ENCODE measurements at places on chromosomes 4 and X. TPM values are rescaled to one million over a fixed set of nuclear protein-coding genes. Genes with fewer than 3 reads are reported as not detected.
A peak's percentile ranks its signal among the peaks of the same experiment; 100 is the strongest.

Gene GPR143
- not detected for total RNA-seq

Gene VCX
- not detected for total RNA-seq

Gene BRS3
- not detected for total RNA-seq

Gene NKAP
- 8.3 TPM for total RNA-seq

Gene ADAMTS3
- 0.94 TPM for total RNA-seq

Gene PRRG3
- total RNA-seq = not detected

Gene GPR82
- total RNA-seq = not detected

Gene TEX11
- not detected for total RNA-seq

Gene VCX3A
- 0.63 TPM for total RNA-seq

Gene PPP1R3F
- 9.2 TPM for total RNA-seq

Gene HSPA4L
- total RNA-seq = 2.5 TPM

Gene KANTR
- 13.7 TPM for total RNA-seq

Gene CXCL6
- total RNA-seq = 35.3 TPM

- DNase-seq = no peak
Observed at GRCh38 chr4:84672177-84672576, 89.2 kb downstream of the CDS1 start.

- no peak for DNase-seq
Observed at GRCh38 chr4:86500527-86500926, 93.6 kb upstream of the PTPN13 start.

DNA sequence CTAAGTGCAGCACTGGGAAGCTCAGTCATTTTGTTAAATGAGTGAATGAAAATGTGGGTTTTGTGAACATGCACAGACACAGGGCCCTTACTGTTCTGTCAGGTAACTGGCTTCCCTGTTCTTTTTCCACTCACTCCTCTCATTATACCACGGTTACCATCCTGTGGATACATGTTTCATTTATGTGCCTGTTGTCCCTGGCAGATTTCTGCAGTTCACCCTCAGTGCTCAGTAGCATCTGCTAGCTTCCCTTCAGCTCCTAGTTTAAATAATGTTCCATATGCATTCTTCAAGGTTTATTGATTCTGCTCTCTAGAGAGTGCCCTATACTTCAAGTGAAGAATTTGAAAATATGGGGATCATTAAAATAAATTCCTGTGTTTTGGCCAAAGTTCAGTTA, 1634.3 kb upstream of the ADGRL3 start:
- no peak for DNase-seq

- DNase-seq = no peak
Observed at GRCh38 chr4:114257501-114257900, 278.1 kb upstream of the ARSJ start.

GRCh38 chrX:53223068-53223693, 1.8 kb downstream of the KDM5C start:
- no peak for DNase-seq

- DNase-seq = no peak
Observed at GRCh38 chrX:26922278-26922677, 540.9 kb downstream of the PPP4R3C start.

GRCh38 chrX:142256935-142257334, 51.8 kb upstream of the MAGEC2 start:
- DNase-seq = no peak

DNA sequence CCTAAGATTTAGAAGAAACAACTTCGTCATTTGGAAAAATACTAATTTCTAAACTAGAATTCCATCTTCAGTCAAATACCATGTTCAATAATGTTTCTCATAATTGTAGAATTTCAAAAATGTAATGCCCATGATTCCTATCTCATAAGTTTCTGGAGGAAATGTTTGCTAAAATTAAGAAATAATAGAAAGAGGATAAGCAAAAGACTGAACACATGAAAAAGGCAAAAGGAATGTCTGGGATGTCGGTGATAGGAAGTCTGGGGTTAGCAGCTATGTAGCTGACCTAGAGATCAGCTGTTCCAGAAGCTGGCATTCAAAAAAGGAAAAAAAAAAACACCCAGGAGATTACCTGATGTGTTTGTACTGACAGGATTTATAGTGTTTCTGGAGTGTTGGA, 18.9 kb upstream of the PCDH10 start:
- no peak for DNase-seq

- peak; percentile 93 for DNase-seq
Observed at GRCh38 chr4:121950212-121950679, 1.6 kb downstream of the TRPC3 start.

DNA sequence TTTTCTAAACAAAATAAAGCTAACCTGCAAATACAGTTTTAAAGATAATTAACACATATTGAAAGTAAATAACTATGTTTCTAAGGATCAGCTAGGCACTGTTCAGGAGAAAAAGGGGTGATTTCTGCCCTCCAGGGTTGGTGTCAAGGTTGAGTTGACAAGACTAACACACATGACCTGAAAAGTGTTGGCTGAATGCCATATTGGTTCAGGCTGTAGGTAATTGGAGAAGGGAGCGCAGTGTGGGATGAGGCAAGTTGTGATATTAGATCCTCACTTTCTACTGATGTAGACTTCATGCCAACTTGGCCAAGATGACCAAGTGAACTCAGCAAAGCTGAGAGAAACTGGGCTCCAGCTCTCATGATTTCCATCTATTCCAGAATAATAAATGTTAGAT, 42.2 kb downstream of the PPM1K start:
- no peak for DNase-seq

DNA sequence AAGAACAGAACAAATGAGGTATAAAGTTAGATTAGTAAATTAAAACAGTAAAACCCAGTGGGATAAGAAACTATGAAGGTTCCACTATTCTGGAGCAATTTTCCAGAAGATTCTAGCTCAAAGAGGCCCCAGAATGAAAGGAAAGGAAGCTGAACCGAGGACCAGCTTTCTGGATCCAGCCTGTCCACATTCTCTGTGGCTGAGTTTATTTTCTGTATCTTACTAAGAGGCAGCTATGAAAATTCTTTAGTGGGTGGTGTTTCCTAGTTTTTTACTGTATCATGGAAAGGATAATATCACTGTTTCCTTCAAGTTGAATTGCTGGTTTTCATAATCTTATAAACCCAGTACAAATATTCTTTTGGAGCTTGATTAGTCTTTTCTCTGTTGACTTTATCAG, 11.8 kb downstream of the DAPP1 start:
- no peak for DNase-seq

GRCh38 chrX:35919536-35920309, at the start of gene CFAP47:
TSS of gene CFAP47 (plus strand) at chrX:35919734. CDS start at chrX:35919800, 66 bp downstream.
- DNase-seq = no peak

DNA sequence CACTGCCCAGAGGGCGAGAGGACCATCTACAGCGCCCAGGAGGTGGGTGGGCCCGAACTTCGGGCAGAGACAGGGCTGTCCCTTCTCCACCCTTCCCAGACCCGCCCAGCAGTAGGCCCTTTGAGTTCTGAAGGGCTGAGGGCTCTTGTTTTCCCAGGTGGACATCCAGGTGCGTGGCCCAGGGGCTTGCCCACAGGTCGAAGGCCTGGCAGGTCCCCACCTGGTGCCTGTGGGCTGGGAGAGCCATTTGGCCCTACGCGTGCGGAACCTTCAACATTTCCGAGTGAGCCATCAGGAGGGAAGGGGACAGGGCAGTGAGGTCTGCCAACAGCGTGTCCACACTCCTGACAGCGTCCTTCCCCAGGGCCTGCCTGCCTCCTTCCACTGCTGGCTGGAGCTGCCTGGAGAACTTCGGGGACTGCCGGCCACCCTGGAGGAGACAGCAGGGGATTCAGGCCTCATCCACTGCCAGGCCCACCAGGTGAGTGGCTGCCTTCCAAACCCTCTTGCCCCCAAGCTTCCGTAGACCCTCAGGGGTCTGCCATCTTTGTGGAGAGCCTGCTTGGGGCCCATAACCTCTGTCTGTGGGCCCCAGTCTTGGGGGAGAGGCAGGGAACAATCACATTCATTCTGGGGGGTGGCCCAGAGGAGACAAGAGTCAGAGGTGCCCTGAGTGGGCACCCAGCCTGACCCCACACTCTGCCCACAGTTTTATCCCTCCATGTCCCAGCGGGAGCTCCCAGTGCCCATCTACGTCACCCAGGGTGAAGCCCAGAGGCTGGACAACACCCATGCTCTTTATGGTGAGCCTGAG, 6.8 kb downstream of the PLXNB3 start:
- no peak for DNase-seq

GRCh38 chrX:56788717-56789122, 59.7 kb downstream of the NBDY start:
- no peak for DNase-seq

DNA sequence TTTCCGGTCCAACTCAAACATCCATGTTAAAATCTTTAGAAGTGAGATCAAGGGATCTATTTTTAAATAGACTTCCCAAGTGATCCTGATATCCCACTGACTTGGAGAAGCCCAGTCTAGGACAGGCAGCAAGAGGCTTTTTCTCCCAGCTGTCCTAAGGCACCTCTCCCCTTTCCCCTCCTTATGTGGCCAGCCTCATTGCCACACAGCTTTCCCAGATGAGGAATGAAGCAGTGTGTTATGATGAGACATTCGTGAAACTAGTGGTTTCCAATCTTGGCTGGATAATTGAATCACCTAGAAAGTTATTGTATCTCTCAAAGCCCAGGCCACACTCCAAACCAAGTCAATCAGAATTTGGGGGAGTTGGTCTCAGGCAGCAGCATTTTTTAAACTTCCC, 16.8 kb upstream of the HSD17B13 start:
- no peak for DNase-seq

DNA sequence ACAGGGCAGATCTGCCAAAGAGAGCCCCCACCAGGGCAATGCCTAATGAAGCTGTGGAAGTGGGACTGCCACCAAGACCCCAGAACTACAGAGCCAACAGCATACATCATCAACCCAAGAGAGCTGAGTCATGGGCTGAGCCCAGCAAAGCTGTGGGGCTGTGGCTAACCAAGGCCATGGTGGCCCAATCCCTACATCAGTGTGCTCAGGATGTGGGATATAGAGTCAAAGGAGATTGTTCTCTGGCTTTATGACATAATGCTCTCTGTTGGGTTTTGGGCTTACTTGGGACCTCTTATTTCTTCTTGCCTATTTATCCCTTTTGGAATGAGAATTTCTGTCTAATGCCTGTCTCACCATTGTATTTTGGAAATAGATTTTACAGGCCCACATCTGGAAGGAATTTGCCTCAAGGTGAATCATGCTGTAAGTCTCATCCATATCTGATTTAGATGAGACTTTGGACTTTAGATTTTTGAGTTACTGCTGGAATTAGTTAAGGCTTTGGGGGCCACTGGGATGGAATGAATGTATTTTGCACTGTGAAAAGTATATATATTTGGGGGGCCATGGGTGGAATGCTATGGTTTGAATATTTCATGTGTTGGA, 5.4 kb upstream of the PRDM5 start:
- DNase-seq = no peak

- DNase-seq = no peak
Observed at GRCh38 chr4:121189326-121190215, 25.4 kb upstream of the TNIP3 start.

- no peak for DNase-seq
Observed at GRCh38 chrX:120036704-120037103, 40.8 kb downstream of the RHOXF2B start.

DNA sequence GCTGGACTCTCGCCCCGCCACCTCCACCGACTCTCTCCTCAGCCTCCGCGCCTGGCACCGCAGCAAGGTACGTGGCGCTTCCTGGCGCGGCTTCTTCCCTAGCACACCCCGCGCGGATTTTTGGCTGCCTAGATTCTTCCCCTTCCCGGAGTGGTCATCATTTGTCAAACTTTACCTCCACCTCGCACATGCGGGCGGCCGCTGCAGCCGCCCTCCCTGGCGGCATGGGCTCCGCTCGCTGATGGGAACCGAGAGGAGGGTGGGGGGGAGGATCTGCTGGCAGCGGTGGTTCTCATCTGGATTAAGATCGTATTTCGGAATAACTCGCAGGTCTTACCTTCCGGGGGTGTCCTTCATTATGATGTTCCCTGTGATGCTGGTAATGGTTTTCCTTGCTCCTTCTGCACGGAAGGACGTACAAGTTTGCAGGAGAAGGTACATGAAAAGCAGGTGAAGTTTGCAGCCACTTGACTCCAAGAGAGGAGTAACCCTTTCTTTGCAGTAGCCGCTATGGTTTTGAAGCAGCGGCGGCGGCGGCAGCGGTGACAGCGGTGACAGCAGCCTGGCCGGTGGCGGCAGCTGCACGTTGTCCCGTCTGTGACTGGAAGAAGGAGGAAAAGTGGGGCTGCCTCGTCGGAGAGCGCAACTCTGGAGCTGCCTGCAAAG, 2183.9 kb upstream of the TENM3 start:
- no peak for DNase-seq

DNA sequence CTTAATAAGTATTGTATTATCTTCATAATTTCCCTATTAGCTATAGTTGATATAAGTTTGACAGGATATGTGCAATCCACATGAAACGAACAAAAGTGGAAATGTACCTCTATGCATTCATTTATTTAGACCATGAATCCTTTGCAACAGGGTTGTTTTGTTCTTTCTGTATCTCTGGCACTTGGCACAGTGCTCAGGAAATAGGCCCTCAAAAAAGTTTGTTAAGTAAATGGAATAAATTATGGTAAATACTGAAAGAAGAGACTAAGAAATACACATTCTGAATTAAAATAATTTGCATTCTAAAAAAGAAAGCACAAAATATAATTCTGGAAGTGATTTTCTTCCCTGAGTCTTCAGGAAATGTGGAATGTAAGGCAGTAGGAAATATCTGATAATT, 39.3 kb downstream of the TAPT1 start:
- DNase-seq = no peak

- no peak for DNase-seq
Observed at GRCh38 chrX:5876984-5877596, 351.6 kb downstream of the NLGN4X start.

GRCh38 chr4:87707279-87707918, 57.3 kb downstream of the DMP1 start:
- DNase-seq = no peak

GRCh38 chr4:139651282-139652194, 14.1 kb upstream of the MGST2 start:
- DNase-seq = peak; percentile 88

- DNase-seq = no peak
Observed at GRCh38 chrX:39652336-39652735, 445.4 kb downstream of the BCOR start.

DNA sequence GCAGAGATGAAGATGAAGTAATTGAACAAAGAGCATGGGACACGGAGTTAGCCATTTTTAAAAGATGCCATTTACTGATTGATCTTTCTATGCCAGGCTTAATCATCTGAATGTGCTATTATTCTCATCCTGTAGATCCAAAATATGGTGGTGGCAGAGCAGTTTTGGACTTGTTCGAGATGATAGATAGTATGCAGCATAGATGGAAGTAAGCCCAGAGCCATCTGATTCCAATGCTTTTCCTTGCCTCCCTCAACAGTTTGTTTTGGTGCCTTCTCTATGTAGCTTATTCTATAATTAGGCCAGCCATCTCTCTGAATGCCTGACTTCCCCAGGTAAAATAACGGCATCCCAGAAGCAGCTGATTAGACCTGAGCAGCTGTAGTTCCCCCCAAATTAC, 152.6 kb upstream of the CLNK start:
- no peak for DNase-seq

- no peak for DNase-seq
Observed at GRCh38 chr4:31592293-31592692, 872.1 kb downstream of the PCDH7 start.

DNA sequence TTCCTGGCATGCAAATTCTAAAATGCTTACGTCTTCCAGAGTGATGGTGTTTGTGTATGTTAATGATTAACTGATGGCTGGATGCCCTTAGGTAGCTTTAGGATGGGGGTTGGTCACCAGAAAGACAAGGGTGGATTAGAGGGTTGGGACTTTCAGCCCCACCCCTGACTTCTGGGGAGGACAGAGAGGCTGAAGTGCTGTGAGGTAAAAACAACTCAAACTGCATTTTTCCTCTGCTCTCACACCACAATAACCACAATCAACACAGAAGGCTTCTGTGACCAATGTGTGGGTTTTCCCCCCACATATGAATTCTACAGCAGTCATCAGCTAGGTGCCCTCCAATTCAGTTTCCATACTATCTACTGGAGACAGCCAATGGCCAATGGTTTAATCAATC, 18.7 kb upstream of the DDIT4L start:
- DNase-seq = no peak

Data from osteocyte (in vitro differentiated cells).